ENCODE measurements at places on chromosomes 12 and 14. TPM values are rescaled to one million over a fixed set of nuclear protein-coding genes. Genes with fewer than 3 reads are reported as not detected.

DNA sequence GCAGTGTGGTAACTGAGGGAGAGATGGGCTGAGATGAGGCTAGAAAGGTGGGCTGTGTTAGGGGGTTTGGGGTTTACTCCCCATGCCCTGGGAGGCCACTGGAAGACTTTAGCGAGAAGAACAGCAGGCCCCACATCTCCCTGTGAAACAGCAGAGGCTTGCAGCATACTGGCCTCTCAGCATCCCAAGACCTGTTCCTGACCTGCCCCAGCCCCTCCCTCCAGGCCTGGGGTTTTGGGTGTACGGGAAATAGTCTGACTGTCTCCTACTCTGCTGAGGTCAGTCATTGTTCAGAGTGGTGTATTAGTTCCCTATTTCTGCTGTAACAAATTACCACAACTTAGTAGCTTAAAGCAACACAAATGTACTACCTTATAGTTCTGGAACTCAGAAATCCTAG lies 103.5 kb upstream of the HIF1A start:
- DNase-seq = no peak

The RDH12 gene
- not detected for total RNA-seq

The NPAS3 gene
- total RNA-seq = not detected

- DNase-seq = no peak
These were observed 439.5 kb downstream of the CCER1 start for GRCh38 chr12:90515199-90516175.

The HOXC11 gene
- total RNA-seq = not detected

GRCh38 chr14:64709126-64709525 lies 4.9 kb downstream of the PLEKHG3 start:
- no peak for DNase-seq

- DNase-seq = no peak
These were observed 121.5 kb downstream of the RBM19 start for GRCh38 chr12:113844495-113845210.

DNA sequence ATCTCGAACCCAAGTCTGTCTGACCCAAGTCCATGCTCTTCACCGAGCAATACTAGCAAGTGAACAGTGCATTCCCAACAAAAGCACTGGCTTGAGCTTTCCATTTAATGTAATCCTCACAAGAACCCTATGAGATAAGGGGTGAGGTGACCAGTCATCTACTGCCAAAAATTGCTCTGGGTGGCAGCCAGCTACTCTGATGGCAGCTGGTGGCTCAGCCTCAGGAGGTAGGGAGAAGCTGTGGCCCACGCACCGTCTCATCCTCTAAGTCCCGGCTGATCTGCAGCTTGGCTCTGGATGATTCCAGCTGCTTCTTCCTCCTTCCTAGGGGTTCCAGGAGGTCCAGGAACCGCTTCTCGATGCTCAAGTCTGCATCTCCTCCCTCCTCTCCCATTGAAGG lies 75.2 kb downstream of the PLEKHG3 start:
- DNase-seq = no peak

- DNase-seq = no peak
These were observed 135.6 kb downstream of the SAMD4A start for GRCh38 chr14:54702492-54702891.

The CBLN3 gene
- 1.3 TPM for total RNA-seq

- no peak for DNase-seq
These were observed 6.0 kb upstream of the IL22 start for GRCh38 chr12:68259318-68259940.

The AMDHD1 gene
- 6.8 TPM for total RNA-seq

- DNase-seq = no peak
These were observed 33.3 kb downstream of the CFAP54 start for GRCh38 chr12:96522690-96523089.

- DNase-seq = no peak
These were observed 50.4 kb downstream of the ACADS start for GRCh38 chr12:120775862-120776552.

GRCh38 chr12:119235197-119235751 lies 56.5 kb downstream of the HSPB8 start:
- DNase-seq = no peak

DNA sequence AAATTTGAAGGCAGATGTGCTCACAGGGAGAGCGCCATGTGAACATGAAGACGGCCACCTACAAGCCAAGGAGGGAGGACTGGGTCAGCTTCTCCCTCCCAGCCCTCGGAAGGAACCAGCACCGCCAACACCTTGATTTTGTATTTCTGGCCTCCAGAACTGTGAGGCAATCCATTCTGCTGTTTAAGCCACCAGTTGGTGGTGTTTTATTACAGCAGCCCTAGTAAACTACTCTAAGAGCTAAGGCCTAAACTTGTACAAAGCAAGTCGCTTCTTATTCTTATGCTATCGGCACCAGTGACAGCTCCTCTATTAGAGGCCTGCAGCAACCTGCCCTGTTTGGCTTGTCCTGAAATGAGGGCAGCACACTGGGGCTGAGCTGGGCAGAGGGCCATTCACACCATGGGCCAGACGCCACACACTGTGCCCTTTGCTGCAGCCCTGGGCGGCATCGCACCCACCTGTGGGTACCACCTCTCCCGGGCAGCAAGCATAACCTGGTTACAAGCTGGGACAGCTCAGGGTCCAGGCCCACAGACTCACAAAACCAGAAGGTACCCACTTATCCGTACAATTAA lies 62.7 kb downstream of the NOS1 start:
- DNase-seq = no peak

The DTX3 gene
- total RNA-seq = 37.9 TPM

The ASCL1 gene
- total RNA-seq = not detected

DNA sequence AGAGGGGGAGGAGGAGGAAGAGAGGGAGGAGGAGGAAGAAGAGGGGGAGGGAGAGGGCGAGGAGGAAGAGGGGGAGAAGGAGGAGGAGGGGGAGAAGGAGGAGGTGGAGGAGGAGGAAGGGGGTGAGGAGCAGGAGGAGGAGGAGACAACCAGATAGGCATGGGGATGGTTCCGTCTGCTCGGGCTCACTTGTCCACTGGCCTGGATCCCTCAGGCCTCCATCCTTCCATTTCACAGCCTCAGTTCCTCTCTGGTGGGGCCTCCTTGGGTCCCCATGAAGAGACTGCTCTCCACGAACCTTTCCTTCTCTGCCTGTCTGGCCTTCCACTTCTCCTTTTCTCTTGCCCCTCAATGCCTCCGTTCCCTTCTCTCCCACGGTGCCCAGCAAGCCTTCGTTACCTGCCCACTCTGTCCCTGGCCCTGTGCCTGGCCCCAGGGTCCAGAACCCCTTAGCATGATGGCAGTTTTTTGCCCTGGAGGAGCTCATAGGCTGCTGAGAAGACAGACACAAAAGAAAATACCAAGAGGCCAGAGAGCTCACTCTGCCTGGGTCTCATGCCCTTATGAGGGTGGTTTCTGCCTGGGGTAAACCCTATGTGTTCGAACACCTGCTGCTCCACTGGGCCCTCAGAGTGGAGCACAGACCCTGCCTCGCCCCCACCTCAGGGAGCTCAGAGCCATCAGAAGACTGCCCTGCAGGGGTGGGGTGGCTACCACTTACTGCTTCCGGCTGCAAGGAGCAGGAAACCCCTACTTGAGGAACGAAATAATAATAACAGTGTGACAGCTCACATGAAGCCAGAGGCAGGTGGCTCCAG lies 11.7 kb upstream of the CACNA2D4 start:
- no peak for DNase-seq

The DBX2 gene
- not detected for total RNA-seq

DNA sequence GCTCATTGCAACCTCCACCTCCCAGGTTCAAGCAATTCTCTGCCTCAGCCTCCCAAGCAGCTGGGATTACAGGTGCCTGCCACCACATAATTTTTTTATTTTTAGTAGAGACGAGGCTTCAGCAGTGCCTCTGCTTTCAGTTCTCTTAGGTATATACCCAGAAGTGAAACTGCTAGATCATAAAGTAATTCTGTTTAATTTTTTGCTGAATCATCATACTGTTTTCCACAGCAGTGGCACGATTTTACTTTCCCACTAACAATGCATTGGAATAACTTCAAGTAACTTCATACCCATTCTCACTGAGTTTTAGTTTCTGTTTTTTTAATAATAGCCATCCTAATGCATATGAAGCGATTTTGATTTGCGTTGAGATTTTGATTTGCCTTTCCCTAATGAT lies 148.0 kb upstream of the G2E3 start:
- DNase-seq = no peak
